HCT116 (cell line): ENCODE measurements at places on chromosomes 7 and 10. TPM values are rescaled to one million over a fixed set of nuclear protein-coding genes. Genes with fewer than 3 reads are reported as not detected.

GRCh38 chr7:31058688-31059087 is 6.6 kb downstream of the ADCYAP1R1 start:
- H3K27me3 ChIP-seq, result no peaks in the 10 kb centered on the region
- H3K4me3 ChIP-seq, result no peak overlapping the region
- no peaks in the 10 kb centered on the region; the same call in 1 of the 2 replicates for H3K4me1 ChIP-seq
- DNase-seq, result no peak

DNA sequence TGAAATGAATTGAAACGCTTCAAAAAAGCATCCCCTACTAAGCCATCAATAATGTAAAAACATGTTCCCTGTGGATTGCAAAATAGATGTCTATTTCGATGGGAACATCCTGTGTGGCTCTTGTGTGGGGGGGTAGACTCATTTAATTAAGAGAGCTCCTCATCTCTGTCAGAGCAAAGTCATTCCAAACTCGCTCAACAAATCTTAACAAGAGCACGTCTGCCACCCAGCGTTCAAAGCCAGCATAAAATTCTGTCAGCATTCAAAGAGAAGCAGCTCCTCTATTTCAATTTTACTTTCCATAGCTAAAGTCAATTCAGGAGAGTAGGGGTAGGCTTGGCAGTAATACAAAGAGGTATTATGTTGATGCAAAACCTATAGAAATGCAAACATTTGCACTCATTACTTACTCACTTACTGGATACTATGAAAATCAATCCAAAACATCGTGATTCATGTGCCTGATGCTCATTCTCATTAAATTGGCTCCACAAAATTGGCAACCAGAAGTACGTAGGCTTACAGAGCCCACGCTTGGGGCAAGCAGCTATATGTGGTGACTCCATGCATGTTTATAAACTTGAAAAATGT is 114.9 kb downstream of the IPMK start:
- peak; percentile 41 for DNase-seq
- no peaks in the 10 kb centered on the region for H3K36me3 ChIP-seq
- no peaks in the 10 kb centered on the region for H3K27me3 ChIP-seq
- peaks cover 4% of the 10 kb centered on the region for H3K4me1 ChIP-seq

DNA sequence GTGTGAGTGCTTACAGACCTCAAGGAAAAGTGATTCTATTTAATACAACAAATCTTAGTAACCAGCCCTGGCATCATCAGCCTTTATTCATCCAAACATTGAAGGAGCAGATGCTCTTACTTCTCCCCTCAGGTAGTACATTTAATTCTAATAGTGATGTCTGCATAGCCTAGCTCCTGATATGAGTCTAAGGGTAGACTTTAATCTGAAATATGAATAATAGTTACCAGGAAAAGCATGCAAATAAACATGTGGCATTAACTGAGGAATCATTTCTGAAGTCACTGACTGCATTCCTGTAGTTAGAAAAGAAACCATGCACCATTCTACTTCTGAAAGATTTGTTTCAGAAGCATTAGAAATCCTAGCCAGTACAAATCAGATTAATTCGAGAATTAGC is 25.7 kb upstream of the LMBR1 start:
- DNase-seq, result no peak
- no peaks in the 10 kb centered on the region for H3K27me3 ChIP-seq
- H3K4me1 ChIP-seq, result no peaks in the 10 kb centered on the region
- H3K27ac ChIP-seq, result no peak overlapping the region
- no peak overlapping the region for H3K4me3 ChIP-seq
- H3K36me3 ChIP-seq, result no peaks in the 10 kb centered on the region

AKR1C4 gene
- total RNA-seq, result not detected
